Fibroblast of the conjunctiva (primary cell): ENCODE measurements at places on chromosomes 1 and 21.
A peak's percentile ranks its signal among the peaks of the same experiment; 100 is the strongest.

- no peak for DNase-seq
Observed at GRCh38 chr1:71651214-71651613, 570.4 kb upstream of the ZRANB2 start.

DNA sequence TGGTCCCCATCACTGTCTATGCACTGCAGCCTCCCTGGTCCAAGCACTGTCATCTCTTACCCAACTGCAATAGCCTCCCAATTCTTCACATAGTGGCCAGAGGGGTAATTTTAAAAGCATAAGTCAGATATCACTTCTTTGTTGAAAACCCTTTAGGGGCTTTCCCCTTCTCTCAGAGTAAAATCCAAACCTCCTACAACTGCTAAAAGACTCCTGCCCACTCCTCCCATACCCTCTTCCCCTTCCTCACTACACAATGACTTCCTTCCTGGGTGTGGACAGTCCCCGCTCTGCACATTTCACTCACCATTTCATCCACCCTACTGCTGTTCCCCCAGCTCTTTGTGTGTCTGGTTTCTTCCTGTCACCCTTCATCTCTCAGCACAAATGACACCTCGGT, 8.3 kb downstream of the MCOLN2 start:
- DNase-seq, result no peak

DNA sequence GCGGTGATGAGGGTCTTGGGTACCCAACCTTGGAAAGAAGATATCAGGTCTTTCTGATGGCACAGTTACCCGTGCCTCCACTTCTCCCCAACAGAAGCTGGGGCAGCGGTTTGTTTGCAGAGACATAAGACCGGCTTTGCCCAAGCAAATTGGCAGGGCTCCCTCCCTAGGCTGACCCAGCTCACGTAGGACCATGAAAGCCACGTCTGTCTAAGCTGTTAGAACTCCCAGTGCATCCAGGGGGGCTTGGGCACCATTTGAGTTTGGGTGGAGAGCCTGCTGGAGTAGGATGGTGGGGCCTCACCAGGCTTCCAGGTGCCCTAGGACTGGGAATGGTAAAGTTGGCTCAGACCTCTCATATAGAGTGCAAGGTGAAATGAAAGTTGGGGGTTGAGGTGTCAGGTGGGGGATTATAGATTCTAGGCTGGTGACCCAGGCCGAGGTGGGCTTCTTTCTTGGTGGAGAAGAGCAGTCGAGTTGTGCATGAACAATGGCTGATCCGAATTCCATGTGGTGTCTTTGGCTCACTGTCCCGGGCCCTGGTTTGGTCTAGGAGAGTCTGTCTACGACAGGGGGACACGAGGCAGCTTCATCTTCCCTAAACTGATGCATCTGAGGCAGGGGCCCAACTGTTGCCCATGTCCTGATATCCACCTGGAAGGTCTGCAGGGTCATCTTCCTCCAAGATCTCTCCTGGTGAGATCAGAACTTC, 3.4 kb downstream of the POU3F1 start:
- DNase-seq, result no peak

GRCh38 chr1:21338573-21339355, 48.5 kb upstream of the ECE1 start:
- peak; percentile 81 for DNase-seq

- no peak for DNase-seq
Observed at GRCh38 chr1:162072740-162073139, 3.2 kb downstream of the NOS1AP start.

DNA sequence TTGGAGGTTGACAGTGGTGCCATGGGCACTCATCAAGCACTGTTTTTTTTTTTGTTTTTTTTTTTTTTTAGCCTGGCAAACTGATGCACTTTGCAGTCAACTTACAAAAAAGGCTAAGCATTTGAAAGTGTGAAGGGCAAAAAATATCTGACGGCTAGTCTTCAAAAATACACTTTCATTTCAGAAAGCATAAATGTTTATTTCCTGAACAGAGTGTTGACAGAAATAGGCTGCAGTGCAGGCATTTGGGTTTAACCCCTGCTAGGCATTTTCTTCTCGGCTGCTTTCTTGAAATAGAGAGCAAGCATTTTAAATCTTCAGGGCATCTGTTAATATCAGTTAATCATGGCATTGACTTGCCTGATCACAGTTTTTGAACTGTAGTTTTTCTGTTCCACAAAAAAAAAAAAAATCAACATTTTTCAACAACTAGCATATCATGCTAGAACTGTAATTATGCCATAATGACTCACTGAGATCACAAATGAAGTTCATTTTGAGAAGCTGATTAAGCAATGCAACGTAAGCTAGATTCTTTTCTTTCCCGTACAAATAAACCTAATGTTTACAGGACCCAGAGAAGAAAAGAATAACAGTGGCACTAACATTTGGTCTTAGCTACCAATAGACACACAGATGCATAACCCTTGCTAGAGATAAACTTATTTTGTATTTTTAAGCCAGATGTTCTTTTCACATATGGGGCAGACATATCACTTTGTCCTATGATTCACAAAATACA, 100.4 kb upstream of the USH2A start:
- peak; percentile 3 for DNase-seq

DNA sequence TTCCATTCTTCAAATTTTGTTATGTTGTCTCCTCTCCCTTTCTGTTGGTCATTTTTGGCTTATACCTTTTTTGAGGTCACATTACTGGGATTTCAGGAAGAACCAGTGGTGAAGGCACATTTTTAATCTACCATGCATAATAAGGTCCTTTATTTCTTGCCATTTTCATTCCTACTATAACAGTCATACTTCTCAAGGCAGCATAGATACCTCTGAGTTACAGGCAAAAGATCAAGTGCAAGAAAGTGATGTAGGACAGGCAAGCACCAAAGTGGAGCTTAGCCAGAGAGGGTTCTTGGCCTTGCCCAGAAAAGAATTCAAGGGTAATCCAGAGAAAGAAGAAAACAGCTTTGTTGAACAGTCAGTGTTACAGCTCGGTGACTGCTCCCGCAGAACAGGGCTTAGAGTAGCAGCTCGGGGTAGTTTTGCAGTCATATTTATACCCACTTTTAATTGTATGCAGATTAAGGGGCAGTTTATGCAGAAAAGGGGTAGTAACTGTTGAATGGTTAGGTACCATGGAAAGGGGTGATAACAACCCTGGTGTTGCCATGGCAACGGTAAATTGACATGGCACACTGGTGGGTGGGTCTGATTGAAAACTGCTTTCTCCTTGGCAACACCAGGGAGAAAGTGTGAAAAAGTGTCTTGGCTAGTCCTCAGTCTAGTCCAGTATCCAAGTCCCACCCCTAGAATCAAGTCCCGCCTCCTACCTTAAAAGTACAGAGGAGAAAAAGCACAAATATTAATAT, 39.6 kb upstream of the DOCK7 start:
- no peak for DNase-seq

DNA sequence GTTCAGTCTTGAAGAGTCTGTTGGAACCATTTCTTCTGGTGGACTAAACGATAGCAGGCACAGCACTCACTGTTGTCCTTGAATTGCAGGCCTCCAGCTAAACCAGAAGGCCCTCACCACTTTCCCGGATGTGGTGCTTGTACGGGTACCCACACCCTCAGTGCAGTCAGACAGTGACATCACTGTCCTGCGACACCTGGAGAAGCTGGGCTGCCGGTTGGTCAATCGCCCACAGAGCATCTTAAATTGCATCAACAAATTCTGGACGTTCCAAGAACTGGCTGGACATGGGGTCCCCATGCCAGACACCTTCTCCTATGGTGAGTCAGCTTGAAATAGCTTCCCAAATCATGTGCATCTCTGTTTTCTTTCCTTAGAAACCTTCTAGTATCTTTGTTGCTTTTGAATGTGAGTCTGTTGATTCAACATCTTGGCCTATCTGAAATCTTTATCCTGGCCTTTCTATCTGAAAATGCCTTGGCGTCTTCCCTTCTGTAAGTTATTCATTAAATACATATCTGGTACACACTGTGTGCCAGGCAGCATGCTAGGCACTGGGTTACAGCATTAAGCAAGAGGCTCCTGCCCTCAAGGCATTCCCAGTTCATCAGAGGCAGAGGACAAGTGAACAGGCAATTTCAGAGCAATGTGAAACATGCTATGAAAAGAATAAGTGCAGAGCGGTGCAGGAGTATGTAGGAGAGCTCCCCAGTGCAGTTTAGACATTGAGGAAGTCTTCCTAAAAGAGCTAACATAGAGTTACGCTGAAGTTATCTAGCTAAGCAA, 18.9 kb downstream of the RIMKLA start:
- no peak for DNase-seq

- DNase-seq, result no peak
Observed at GRCh38 chr21:35178827-35179226, 129.7 kb upstream of the RUNX1 start.

GRCh38 chr1:212518188-212519054, 85.7 kb downstream of the NENF start:
- peak; percentile 17 for DNase-seq

DNA sequence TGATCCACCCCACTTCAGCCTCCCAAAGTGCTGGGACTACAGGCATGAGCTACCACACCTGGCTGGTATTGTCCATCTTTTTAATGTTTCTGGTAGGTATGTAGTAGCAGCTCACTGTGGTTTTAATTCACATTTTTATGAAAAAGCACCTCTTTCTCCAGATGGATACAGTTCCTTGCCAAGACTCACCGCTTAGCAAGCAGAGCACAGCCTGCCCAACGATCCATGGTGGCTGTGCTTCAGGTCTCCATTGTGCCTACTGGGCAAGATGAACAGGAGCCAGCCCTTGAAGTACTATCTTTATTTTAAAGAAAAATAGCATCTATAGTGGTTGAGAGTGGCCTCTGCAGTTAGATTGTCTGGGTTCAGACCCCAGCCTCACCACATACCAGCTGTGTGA, 37.6 kb upstream of the GRHL3 start:
- no peak for DNase-seq

- DNase-seq, result no peak
Observed at GRCh38 chr1:229147072-229147471, 123.8 kb upstream of the RAB4A start.

DNA sequence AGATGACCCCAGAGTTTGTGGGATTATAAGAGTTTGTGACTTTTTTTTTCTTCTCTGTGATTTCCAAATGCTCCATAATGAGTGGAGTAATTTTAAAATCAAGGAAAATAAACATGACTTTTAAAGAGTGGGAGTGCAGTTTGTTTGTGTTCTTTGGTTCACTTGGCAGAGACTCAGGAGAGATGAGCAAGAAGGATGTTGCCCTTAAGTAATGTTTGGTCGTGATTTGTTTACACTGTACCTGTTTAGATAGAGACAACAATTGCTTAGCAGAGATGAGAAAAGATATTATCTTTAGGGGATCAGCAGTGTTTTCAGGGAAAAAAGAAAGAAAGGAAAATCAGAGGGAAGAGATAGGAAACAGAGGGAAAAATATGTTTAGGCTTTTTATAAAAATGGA, 170.8 kb downstream of the ADSS2 start:
- no peak for DNase-seq

DNA sequence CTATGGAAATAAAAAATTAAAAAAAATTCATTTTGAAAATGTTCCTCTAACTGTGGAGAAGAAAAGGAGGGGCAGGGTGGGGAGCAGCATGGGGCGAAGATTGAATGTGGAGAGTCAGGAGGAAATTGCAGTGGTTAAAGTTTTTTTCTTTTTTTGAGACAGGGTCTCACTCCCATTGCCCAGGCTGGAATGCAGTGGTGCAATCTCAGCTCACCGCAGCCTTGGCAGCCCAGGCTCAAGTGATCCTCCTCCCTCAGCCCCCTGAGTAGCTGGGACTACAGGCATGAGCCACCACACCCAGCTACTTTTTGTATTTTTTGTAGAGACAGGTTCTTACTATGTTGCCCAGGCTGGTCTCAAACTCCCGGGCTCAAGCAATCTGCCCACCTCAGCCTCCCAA, 67.6 kb downstream of the ADSS2 start:
- DNase-seq, result no peak

DNA sequence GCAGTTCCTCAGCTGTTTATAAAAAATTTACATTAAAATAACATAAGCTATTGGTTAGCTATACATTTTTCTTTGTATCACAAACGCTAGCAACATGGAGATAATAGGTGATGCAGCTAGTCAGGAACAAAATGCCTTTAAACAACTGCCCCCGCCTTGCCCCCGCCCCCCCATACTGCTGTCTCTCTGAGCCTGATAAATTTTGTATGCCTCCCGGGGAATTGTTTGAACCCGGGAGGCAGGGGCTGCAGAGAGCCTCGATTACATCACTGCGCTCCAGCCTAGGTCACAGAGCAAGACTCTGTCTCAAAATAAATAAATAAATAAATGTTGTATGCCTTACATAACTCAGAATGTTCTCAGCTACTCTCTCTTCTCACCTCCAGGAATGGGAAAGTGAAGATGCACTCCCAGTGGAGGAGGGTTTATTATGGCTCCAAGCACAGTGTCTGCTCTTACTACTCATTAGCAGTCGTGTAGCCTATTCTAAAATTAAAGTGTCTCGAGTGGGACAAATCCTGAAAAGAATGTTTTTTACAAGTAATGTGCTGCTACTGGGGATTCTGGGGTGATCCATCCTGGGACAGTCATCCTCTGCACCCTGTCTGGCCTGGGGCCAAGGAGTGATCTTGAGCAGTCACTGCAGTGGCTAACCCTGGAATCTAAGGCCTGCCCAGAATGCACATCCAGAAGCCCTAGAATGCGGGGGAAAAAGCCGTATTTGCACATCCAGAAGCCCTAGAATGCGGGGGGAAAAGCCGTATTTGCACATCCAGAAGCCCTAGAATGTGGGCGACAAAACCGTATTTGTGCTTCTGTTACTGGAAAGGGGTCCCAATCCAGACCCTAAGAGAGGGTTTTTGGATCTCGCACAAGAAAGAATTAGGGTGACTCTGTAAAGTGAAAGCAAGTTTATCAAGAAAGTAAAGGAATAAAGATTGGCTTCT, 39.4 kb upstream of the ZNF496 start:
- DNase-seq, result no peak

DNA sequence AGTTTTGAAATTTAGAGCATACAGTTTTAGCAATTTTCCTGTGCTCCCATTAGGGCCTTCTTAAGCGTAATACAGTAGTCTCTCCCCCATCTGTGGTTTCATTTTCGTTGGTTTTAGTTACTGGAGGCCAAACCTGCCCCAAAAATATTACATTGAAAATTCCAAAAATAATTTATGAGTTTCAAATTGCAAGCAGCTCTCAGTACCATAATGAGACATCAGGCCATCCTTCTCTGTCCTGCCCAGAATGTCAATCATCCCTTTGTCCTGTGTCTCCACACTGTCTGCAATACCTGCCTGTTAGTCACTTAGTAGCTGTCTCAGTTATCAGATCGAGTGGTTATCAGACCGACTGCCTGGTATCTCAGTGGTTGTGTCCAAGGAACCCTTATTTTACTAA, 45.4 kb downstream of the ADSS2 start:
- DNase-seq, result no peak

GRCh38 chr1:31714442-31715086, 10.7 kb upstream of the COL16A1 start:
- DNase-seq, result peak; percentile 69

- DNase-seq, result no peak
Observed at GRCh38 chr1:201783572-201783971, 45.4 kb upstream of the IPO9 start.

GRCh38 chr1:94702442-94702815, 117.7 kb upstream of the SLC44A3 start:
- DNase-seq, result peak; percentile 50

GRCh38 chr21:44461464-44462001, 6.2 kb downstream of the LRRC3 start:
- DNase-seq, result no peak

GRCh38 chr1:236394879-236395229, 768 bp downstream of the EDARADD start:
- no peak for DNase-seq

- DNase-seq, result no peak
Observed at GRCh38 chr1:7666249-7666648, 104.8 kb upstream of the VAMP3 start.
